ENCODE measurements at places on chromosomes 13 and 19.

DNA sequence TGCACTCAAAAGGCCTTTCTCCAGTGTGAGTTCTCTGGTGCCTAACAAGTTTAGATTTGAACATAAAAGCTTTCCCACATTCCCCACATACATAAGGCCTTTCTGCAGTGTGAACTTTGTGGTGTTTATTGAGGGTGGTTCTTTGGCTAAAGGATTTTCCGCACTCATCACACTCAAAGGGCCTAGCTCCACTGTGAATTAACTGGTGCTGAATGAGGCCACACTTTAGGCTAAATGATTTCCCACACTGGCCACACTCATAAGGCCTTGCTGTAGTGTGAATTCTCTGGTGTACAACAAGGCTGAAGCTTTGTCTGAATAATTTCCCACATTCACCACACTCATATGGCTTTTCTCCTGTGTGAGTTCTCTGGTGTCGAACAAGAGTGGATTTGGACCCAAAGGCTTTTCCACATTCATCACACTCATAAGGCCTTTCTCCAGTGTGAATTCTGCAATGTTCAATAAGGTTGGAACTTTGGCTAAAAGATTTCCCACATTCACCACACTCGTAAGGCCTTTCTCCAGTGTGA lies 6.2 kb downstream of the ZNF416 start:
- no peak for DNase-seq

DNA sequence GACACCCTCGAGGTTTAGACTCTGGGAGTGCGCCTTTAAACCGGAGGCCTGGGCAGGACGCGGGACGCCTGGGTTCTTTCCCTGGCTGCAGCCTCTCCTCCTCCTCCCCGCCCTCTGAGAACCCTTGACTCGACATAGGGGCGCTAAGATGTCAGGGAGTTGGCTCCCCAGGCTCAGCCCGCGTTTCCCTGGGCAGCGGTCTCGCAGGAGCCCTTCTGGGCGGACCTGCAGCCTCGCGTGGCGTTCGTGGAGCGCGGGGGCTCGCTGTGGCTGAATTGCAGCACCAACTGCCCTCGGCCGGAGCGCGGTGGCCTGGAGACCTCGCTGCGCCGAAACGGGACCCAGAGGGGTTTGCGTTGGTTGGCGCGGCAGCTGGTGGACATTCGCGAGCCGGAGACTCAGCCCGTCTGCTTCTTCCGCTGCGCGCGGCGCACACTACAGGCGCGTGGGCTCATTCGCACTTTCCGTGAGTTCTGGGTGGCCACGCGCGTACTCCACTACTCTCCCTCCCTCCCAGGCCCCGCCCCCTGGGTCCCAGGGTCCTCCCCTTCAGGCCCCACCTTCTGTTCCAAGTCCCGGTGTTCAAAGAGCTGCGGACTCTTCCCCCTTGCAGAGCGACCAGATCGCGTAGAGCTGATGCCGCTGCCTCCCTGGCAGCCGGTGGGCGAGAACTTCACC lies 1.3 kb downstream of the ICAM5 start:
- DNase-seq: no peak

DNA sequence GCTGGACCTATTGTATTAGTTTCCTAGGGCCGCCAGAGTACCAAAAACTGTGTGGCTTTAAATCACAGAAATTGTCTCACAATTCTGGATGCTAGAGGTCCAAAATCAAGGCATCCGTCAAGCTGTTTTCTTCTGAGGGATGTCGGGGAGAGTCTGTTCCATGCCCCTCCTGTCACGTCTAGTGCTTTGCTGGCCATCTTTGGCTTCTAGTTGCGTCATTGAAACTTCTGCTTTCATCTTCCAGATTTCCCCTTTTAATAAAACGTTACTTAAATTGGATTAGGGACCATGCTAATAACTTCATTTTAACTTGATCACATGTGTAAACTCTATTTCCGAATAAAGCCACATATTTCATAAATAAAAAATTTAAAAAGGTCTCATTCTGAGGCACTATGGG lies 47.5 kb downstream of the TRPM4 start:
- no peak for DNase-seq

- DNase-seq: no peak
Observed at GRCh38 chr13:78608688-78609463, 5.5 kb upstream of the POU4F1 start.
